ENCODE measurements at places on chromosomes 6 and 20.

GRCh38 chr6:161853657-161854056, 579.8 kb upstream of the AGPAT4 start:
- no peak for DNase-seq

DNA sequence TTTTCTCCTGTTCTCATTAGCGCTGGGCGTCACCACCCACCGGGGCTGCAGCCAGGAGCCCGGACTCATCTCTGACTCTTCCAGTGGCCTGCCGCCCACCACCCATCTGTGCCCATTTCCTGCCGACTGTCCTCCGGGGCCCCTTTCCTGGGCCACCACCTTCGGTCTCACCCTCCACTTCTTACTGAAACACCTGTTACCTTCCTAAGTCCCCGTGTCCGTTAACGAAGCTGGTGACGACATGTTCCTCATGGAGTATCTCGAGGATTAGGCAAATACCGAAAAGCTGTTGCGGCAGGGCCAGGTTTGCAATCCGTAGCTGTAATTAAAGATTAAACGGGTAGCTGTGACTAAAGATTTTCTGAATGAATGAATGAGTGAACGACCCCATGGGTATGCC, 80.2 kb downstream of the SRC start:
- no peak for DNase-seq

GRCh38 chr6:692858-693722, at the start of gene EXOC2:
EXOC2 (minus strand) TSS chr6:693139; CDS start chr6:637818, 55,321 bp downstream.
- peak; percentile 31 for DNase-seq

- no peak for DNase-seq
Observed at GRCh38 chr6:34890533-34890925, 1.5 kb downstream of the ANKS1A start.

GRCh38 chr6:166952121-166952520, 4.2 kb downstream of the RNASET2 start:
- no peak for DNase-seq

GRCh38 chr6:136990754-136991153, 54.0 kb downstream of the IL20RA start:
- no peak for DNase-seq

GRCh38 chr6:25875563-25875905, 1.5 kb upstream of the SLC17A3 start:
- no peak for DNase-seq

DNA sequence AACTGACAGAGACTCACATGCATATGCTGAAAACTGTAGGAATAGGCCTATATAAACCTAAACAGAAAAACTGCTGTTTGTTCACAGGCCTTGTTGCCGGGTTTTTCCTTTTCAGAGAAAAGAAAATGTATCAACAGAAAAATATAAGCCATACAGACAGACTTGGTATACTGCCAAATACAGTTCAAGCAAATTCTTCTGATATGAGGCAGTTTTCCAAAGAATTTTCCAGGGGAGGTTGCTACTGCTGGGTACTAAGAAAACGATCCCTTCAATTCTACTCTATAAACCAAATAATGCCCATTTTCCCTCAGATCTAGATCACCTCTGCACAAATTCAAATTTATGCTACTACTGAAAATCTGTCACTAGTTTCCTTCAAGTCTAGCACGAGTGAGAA, 59.4 kb downstream of the ME1 start:
- no peak for DNase-seq

DNA sequence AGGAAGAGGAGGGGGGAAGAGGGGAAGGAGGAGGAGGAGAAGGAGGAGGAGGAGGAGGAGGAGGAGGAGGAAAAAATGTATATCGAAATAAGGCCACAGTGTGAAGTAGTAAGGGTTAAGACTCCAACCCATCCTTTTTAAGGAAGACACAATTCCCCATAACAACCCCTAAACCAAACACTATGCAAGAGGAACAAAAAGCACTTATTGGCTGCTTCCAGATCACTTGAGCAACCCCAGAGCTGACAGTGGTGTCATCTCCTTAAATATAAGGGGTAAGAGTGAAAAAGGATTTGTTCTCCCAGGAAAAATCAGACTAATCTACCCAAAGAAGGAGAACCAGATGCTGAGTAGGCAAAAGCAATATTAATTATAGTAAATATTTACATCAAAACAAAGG, 169.1 kb upstream of the SASH1 start:
- DNase-seq = no peak

DNA sequence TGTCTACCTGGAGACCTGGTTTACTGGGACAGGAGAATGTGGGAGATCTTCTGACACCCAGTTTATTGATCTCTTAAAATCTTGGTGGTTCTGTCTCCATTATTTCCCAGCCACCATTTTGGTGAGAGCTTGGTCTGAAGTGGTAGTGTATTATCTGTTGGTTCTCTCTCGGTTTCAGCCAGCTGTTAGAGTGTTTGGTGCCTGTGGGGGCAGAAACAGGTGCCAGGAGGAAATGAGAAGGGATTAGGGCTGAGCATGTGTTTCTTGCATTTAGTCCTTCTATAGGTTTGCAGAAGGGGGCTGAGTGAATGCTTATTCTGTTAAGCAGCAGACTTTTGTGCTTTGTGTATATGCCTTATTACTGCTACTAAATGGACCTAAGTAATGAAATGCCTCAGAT, 9.6 kb downstream of the JARID2 start:
- no peak for DNase-seq

GRCh38 chr6:92945799-92946198, 473.6 kb downstream of the EPHA7 start:
- no peak for DNase-seq

DNA sequence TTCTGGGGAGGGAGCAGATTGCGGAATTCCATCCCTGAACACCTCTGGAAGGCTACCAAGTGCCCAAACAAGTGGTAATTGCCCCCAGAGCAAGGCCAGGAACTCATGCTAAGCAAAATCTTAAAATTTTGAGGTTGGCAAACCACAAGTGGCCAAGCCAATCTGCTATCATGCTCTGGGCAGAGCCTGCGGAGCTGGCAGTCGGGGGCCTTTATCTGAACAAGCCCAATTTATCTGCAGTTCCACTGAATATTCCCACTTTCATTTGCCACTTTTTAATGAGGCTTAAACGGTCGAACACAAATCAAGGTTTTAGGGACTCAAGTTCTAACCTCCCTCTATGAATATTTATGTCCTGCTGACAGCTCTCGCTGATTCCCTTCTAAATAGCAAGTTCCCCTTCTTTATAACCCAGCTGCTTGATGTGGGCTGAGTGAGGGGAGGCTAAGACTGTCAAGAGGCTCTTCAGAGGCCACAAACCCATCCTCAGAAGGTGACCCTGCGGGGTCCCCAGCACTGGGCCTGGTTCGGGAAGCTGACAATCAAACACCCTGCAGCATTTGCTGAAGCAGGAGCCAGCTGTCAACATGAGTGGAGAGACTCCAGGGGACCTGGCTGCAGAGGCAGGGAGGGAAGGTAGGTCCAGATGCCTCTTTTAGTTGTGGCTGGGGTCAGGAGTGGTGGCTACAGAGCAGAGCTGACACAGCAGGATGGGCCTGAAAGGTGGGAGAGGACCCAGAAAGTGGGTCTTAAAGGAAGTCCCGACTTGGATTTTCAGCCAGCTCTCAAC, 11.9 kb downstream of the CCDC167 start:
- DNase-seq = no peak

DNA sequence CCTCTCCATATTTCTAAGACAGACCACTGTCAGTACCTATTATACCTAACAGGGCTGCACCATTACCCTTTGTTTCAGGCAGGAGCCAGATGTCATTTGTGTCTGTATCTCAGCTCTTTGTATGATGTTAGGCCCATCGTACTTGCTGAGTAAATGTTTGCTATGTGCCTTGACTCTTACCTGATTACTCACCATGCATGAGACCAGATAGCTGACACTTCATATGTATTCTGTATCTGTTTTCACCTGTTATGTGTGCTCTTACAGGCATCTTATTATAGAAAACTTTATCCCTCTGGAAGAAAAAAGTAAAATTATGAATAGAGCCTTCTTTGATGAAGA, 31.7 kb upstream of the ASXL1 start:
- no peak for DNase-seq

DNA sequence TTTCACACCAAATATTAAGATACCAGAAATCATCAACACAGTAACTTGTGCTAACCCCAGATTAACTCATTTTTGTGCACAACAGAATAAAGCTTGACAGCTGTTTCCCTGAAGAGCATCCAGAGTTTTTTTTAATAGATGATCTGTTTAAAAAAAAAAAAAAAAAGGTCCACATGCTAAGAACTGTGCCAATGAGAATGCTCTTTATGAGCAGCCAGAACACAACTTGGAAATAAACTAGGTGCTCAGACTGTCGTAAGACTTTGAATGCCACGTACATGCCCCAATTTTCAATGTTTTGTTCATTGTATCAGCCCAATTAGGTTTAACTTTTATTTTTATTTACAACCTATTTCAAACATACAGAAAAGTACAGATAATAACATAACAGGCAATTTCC, 47.3 kb downstream of the STAU1 start:
- DNase-seq = no peak

GRCh38 chr20:17381724-17382123, 149.5 kb downstream of the BFSP1 start:
- DNase-seq = no peak

GRCh38 chr6:153058291-153058690, 55.8 kb upstream of the MTRF1L start:
- DNase-seq = no peak

- no peak for DNase-seq
Observed at GRCh38 chr20:49405062-49405683, 77.3 kb downstream of the KCNB1 start.

- DNase-seq = no peak
Observed at GRCh38 chr20:24566656-24567055, 97.2 kb downstream of the SYNDIG1 start.

DNA sequence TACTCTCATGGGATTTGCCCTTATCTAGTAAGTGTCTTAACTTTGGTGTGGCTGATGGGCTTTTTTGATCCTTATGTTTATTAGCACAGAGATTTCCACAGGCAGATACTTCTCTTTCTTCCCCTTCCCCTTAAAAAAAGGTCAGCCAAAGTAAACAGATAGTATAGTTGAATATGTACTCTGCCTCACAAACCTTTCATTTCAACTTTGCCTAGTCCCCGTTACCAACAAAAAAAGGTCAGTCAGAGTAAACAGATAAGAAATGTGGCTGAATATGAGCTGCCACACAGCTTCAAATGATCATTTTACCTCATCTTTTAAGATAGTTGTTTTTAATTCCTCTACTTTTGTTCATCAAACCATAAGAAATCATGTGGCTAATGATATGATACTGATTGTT, 34.1 kb upstream of the SLC35D3 start:
- DNase-seq = no peak

- DNase-seq = no peak
Observed at GRCh38 chr6:151723152-151723551, 84.3 kb upstream of the ESR1 start.

GRCh38 chr6:73079611-73079955, 145.7 kb downstream of the KHDC1L start:
- DNase-seq = no peak

GRCh38 chr20:23235173-23236027, 115.2 kb upstream of the NXT1 start:
- DNase-seq = no peak

DNA sequence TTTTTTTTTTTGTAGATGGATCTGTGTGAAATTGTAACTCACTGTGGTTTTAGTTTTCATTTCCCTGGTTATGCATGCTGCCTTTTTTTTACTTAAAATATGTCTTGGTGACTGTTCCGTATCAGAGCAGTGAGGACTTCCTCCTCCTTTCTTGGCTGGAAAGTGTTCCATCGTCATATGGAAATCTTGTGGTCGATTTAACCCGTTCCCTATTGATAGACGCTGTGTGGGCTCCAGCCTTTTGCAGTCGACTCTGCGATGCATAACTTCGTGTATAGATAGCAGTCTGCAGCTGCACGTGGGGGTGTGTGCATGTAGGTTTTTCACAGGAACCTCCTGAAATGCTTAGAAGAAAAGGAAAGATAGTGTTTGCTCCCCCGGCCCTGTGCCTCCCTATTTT, 28.1 kb upstream of the PNPLA1 start:
- DNase-seq = no peak

DNA sequence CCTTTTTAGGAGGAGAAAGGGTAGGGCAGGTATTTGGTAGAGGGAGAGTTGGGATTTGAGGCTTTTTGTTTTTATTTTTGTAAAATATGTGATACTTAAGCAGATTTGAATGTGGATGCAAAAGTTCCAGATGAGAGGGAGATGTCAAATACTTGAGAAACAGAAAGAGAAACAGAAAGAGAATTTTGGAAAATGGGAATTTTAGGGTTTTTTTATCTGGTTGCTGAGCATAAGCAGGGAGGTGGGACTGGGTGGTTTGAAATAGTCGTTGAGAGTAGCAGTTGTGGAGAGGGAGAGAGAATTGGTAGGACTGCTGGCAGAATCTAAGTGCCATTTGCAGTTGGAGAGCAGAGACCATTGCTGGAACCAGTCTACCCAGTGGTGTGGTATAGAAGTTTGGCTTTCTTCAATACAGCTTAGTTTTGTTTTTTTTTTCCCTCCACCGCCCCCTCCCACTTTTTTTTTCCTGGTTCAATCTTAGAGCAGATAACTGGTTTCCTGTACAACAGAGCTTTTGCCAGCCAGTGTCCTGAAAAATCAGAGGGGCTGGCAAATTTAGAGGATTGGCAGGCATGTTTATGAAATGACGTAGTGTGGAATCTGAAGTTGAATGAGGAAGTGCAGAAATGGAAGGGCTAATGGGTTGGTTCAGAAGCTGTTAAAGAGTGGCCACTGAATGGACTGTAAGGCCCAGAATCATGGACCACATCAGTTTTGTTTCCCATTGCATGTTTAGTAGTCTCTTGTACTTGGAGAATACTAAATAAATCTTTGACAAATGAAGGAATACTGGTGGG, 68.7 kb downstream of the ATRN start:
- DNase-seq = no peak

DNA sequence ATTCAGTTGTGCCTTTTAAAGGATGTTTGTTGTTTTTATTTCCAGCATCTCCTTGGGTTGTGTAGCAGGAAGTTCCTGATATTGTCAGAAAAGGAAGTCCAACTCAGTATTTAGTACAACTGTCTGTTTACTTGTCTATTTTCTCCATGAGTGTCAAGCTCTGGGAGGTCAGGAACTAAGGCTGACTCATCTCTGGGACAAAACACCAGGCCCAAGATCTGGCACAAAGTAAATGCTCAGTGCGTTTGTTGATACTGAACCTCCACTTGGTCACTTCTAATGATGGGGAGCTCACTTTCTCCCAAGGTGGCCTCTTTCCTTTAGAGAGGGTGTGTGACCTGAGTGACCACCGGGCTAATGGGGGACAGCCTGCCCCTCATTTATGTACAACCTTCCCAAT, 12.6 kb upstream of the PIGU start:
- no peak for DNase-seq

- DNase-seq = no peak
Observed at GRCh38 chr6:6897140-6897539, 210.6 kb upstream of the RREB1 start.

- DNase-seq = no peak
Observed at GRCh38 chr6:64729522-64729921, 977.5 kb downstream of the EYS start.

DNA sequence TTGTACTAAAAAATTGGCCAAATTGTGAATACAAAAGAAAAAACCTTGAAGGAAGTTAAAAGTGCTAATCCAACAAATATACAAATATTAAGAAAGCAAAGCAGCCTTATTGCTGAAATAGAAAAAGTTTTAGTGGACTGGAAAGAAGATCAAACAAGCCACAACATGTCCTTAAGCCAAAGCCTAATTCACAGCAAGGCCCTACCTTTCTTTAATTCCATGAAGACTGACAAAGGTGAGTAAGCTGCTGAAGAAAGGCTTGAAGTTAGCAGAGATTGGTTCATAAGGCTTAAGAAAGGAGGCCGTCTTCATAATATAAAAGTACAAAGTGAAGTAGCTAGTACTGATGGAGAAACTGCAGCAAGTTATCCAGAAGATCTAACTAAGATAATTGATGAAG, 53.5 kb downstream of the TINAG start:
- DNase-seq = no peak
